ENCODE measurements at places on chromosomes 6 and 20.

- no peak for DNase-seq
Measured at GRCh38 chr6:127225497-127225896, 41.2 kb upstream of the RNF146 start.

- DNase-seq, result no peak
Measured at GRCh38 chr6:15287670-15288375, 42.0 kb downstream of the JARID2 start.

- no peak for DNase-seq
Measured at GRCh38 chr20:17017232-17017631, 209.6 kb upstream of the PCSK2 start.

GRCh38 chr6:53041356-53041755 is 23.8 kb upstream of the FBXO9 start:
- peak; percentile 73 for DNase-seq

- no peak for DNase-seq
Measured at GRCh38 chr6:836276-836853, 143.4 kb upstream of the EXOC2 start.

DNA sequence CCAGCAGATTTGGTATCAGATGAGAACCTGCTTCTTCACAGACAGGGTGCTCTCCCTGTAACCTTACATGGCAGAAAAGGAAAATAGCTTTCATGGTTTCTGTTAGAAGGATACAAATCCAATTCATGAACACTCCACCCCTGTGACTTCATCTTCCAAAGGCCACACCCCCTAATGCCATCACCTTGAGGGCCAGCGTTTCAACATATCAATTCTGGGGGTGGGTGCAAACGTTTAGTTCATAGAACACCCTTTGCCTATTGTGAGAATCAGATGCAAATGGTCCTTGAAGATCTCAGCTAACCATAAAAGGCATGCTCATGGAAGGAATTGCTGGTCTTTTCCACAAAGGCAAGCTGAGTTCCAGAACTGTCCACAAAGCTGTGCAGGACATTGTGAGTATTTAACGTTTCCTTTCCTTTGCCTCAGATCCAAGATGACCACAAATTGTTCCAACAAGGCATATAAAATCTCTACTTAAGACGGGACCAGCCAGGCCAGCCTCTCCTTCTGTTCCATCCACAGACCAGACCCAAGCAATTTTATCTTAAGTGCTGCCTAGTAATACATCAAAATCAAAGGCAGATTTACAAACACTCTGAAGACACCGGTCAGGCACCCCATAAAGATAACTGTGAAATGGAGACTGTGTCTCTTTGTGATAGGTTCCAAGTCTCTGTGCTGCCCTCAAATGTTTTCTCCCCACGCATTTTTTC is 34.7 kb upstream of the SSTR4 start:
- no peak for DNase-seq

DNA sequence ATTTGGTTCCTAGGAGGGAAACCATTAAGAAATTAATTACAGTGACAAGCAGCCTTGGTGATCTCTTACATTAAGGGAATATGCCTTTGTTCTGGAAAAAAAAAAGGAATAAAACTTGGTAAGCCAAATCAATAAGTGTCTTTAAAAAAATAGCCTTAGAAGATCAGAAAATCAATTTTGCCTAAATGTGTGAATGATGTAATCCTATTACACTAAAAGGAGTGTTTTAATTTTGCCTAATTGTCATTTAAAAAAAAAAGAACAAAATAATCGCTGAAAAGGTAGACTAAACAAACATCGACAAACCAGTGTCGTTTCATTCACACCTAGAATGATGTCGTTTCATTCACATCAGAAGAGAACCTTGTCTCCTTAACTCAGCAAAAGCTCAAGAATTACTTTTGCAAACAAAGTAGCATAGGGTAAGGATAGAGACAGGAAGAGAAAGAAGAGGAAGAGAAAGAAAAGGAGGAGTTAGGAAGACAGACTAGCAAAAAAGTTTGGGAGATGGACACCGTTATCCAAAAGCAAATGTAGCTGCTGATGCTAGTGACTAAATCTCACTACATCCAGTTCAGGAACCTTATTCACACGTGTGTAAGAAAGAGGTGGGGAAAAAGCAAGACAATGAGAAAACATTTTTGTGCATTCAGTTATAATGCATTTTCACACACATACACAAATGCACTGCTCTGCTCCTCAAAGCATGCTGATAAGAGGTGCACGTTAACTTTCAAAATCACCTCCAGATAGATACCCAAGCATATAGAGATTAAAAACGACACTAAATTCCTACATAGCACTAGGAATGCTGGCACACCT is 60.6 kb downstream of the HIVEP2 start:
- no peak for DNase-seq

GRCh38 chr6:105786890-105787655 is 299.1 kb upstream of the PRDM1 start:
- DNase-seq, result no peak

DNA sequence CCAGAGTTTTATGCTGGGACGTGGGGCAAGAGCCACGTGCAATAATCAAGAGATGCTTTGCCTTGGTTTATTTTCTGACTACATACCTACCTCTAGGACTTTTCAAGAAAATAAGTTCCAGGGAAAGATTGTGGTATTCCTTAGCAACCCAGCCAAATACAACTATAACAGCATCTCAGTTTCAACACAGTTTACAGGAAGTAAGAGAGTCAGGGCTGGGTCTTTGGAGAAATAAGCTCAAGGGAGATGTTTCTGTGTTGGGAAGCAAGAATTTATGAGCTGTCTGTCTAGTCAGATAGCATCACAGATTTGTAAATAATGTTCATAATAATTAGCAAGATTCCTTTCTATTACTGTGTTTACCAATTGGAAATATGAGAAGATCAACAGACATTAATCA is 35.1 kb downstream of the MAP3K5 start:
- DNase-seq, result peak; percentile 70

GRCh38 chr6:149895833-149896271 is 2.1 kb downstream of the RAET1E start:
- peak; percentile 66 for DNase-seq

DNA sequence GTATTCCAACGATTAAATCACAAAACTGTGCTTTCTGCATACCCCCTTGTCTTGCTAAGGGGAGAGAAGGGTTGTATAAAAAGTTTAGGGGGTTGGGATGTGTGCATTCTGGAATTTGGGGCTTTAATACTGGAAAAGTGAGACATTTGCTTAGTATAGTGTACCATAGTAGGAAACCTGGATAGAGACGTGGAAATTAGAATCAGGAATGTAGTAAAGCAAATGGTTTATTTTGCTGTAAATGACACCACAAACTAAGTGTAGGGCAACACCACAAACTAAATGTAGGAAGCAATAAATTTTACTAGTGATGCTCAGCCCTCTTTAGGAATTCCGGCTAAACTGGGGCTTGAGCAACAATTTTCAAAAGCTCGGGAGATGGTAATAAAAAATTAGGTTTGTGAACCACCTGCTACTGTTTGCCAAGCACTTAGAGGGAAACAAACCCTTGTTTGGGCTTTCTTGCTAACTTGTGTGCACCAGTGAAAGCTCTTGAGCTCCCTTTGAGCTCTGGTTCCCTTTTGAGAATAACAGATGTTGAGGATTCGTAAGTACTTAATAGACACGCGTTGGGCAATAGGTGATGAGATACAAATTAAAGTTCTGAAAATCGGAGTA is 13.8 kb downstream of the BRD2 start:
- no peak for DNase-seq

- no peak for DNase-seq
Measured at GRCh38 chr6:36683656-36684446, 5.3 kb downstream of the CDKN1A start.

GRCh38 chr6:27176523-27177484 is 70.7 kb upstream of the PRSS16 start:
- peak; percentile 63 for DNase-seq

- DNase-seq, result no peak
Measured at GRCh38 chr20:22438926-22439325, 145.4 kb downstream of the FOXA2 start.

- no peak for DNase-seq
Measured at GRCh38 chr6:158667360-158667981, 17.6 kb downstream of the SYTL3 start.

- no peak for DNase-seq
Measured at GRCh38 chr6:169829786-169830185, 78.4 kb downstream of the ERMARD start.

DNA sequence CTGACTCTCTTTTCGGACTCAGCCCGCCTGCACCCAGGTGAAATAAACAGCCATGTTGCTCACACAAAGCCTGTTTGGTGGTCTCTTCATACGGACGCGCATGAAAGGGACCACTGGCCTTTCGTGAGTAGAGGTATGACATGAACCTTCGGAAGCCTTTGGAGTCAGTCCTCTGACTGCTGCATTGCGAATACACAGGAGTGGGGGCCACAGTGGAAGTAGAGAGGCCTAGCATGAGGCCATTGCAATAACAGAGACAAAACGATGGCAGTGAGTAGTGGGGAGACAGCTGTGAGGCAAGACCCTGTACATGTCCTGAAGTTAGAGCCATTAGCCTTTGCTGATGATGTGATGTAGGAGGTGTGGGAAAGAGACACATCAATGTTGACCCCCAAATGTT is 56.4 kb downstream of the SMPDL3A start:
- DNase-seq, result no peak

DNA sequence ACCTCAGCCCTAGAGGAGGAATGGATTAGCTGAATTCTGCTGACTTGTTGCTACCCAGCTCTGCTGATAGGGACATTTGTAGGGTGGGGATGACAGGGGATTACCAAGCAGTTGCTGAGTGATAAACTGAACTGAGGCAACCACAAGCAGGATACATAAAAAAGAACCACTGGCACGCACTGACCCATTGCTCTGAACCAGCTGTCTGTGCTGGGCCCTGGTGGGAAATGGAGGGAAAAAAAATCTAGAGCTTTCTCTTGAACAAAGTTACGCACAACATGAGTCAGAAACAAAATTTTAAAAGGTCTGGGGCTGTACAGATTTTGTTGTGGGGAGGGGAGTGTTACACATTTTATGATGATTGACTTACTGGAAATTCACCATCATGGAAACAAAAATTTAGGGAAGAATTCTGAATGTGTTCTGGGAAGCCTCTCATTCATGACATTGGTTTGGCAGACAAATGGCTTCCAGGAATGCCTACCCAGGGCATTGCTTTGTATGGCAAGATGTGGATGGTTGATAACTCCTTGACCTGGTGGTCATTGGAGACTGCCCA is 37.7 kb downstream of the FOXO3 start:
- DNase-seq, result no peak

- peak; percentile 94 for DNase-seq
Measured at GRCh38 chr6:44662461-44663121, 275.1 kb downstream of the CDC5L start.

DNA sequence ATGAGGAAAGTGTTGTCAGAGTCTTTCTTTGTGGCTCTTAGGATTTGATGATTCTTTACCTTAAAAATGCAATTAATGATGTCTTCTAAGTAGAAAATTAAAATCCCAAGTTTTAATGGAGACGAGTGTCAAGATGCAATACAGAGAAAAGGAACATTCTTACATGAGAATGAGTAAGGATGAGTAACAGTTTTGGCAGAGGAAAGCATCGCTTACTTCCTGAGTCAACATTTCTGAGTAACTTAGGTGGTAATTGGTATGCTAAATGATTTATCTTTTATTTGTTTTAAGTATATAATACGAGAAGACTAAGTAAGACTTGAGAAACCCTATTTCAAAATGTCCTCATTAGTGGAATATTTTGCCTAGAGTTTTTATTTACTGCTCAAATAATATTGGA is 101.3 kb downstream of the RTN4IP1 start:
- peak; percentile 91 for DNase-seq

- DNase-seq, result no peak
Measured at GRCh38 chr6:45416700-45417099, 39.0 kb upstream of the SUPT3H start.

- no peak for DNase-seq
Measured at GRCh38 chr20:22795433-22795832, 211.1 kb upstream of the FOXA2 start.

DNA sequence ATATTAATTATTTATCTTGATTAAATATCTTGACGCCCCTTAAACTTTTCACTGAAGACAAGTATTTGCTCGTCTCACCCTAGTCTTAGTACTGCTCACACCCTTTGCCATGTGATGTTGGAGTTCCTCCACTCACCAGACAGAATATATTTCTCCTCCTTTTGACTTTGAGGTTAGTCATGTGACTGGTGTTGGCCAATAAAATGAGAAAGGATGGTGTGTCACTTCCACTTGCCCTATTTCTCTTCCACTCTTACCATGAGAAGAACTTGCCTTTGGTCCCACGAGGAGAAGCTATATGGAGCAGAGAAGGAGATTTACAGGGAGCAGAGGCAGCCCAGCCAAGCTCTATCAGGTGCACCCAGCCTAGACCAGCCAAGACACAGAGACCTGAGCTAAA is 64.9 kb upstream of the TAB2 start:
- DNase-seq, result no peak

DNA sequence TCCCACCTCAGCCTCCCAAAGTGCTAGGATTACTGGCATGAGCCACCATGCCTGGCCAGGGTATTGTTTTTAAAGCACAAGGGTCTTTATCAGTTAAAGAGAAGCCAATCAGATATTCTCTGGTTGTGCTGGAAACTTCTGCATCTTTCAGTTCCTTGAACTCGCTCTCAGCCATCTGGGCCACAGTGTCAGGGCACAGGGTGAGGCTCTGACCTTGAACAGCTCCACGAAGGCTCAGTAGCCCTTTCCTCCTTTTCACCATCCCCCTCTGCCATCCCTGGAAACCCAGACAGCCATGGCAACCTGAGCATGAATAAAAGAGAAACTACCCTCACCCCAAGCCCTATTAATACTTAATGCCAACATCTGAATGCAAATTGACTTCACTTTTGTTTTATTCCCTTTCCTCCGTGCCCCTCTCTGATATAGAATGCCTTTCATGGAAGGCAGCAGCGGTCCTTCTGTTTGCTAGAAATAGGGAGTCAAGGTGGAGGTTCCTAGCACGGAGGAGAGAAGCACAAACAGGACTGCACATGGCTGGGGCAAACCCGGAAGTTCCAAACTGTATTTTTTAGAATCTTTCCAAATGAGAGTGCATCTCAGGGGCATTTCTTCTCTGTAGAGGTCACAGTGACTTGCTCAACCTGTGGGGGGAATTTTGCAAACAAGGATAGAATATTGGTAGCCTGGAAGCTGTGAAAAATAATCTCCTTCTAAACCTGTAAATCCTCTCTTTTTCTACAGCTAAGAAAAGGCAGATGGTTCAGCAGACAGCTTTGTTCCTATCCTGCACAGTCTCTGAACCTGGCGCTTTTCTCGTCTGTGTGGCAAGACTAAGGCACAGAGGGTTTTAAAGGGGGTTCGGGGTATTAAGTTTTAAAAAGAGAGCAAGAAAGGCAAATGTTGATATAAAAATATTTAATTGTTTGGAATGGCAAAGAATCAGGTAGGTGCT is 176.4 kb upstream of the RREB1 start:
- DNase-seq, result no peak

GRCh38 chr6:35594503-35595186 is 81.9 kb upstream of the TULP1 start:
- no peak for DNase-seq
